OCI-LY7 (cell line): ENCODE measurements at places on chromosomes 11 and 22.

DNA sequence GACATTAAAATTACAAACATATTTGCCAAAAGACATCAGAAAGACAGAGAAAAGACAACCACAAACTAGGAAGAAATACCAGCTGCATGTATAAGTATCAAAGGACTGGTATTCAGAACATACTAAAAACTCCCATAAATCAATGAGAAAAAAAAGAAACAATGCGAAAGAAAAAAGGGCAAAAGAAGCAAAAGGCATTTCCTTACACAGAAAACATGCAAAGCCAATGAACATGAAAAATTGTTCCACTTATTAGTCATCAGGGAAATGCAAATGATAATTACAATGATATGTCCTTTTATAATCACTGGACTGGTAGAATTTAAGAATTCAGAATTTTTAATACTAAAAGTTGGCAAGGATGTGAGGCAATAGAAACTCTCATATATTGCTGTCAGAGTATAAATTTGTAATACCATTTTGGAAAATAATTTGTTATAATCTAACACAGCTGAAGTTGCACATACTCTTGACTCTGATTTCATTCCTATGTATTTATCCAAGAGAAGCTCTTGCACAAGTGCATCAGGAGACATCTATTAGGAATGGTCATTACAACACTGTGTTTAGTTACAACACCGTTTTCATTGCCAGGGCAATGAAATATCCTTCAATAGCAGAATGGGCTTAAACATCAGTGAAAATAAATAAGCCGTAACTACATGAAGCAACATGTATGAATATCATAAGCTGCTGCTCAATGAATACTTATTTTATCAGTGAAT lies 279.7 kb downstream of the SWAP70 start:
- no peak for DNase-seq

DNA sequence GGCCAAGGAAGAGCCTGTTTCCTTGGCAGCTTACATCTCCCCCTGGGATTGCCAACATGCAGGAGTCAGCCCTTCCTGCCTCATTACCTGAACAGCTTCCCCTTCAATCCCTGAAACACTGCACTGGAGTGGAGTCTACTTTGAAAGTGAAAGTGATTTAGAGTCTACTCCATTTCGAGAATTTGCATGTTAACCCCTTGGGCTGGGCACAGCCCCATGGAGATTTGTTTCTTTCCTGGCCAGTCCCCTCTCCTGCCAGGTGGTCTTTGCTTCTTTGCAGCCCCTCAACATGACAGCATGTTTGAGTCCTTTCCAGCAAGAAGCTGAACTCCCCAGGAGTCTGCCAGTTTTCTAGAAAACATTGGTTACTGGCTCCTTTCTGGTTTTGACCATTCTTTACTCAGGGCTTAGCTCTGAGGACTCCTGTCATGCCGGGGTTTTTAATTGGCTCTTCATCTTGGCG lies 59.9 kb downstream of the TRAF6 start:
- DNase-seq: peak; percentile 20

GRCh38 chr11:83852012-83852411 lies 565.8 kb upstream of the CCDC90B start:
- no peak for DNase-seq

DNA sequence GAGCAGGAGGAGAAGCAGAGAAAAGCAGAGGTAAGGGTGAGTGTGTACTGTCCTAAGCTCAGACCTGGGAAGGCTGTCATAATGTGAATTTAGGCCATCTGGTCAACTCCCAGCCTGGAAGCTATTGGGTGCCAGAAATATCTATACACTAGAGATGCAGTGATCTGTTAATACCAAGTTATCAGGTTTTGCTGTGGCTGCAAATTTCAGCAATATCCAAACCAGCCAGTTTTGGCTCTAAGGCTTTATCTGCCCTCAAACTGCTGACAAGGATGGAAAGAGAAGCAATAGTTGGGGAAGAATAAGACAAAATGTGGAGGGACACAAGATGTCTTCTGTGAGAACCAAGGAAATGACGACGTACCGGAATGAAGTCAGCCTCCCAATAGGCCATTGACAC lies 62.9 kb downstream of the CYB5R2 start:
- DNase-seq: no peak

- DNase-seq: no peak
Measured at GRCh38 chr11:110921742-110922521, 209.7 kb upstream of the ARHGAP20 start.

DNA sequence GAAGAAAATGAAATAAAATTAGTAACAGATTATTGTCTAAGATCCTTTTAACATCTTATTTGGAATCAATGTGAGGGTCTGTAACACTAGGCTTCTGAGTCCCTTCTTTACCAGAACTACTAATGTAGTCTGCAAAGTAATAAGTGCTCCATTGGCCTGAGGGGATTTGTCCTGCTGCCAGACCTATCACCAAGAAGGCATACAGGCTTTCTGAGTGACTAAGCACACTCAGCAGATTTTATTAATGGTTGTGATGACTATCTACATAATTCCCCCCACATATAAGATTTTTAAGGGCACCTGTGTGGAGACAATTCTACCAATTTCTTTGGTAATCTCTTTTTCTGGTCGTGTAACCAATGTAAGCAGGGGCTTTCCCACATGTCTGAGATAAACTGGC lies 365.0 kb upstream of the FAT3 start:
- DNase-seq: no peak

DNA sequence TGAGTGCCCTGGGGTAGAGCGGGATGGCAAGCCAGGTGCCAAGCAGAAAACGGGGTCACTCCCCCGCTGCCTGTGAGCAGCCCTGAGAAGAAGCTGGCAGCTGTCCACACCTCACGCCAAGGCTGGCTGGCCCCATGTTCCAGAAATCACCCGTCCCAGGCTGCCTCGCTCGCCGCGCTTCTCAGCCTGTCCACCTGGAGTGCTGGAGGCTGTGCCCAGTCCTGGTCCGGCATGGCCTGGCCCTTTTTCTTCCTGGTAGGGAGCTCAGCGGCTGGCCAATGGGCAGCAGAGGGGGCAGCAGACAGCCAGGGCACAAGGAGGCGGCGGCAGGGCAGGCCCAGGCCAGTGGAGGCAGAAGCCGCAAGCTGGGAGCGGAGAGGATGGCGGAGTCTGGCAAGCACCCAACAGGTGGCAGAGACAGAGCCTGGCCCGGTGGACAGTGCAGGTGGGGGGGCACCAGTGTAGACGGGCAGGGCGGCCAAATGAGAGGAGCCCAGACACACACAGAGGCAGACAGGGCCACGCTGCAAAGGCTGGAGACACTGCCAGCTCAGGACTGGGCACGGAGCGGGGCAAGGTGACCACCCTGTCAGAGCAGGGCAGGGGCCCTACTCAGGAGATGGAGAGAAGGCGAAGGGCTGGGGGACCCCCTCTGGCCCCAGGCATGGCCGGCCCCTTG lies 37.2 kb upstream of the TH start:
- no peak for DNase-seq

DNA sequence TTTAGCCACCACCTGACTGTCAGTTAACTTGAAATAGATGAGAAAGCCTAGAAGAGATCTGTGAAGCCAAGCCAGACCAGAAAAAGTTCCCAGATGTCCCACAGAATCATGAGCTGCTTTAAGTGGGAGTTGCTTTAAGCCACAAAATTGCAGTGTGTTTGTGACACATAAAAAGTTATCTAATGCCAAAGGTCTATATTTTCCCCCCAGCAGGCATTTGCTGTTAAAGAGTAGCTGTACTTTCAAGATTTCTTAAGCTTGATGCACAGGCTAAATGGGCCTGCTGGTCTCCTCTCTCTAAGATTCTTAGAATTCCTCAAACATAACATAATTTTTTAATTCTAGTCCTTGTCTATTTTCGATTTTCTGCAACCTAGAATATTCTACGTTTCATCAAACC lies 825.7 kb downstream of the FAM181B start:
- DNase-seq: no peak

DNA sequence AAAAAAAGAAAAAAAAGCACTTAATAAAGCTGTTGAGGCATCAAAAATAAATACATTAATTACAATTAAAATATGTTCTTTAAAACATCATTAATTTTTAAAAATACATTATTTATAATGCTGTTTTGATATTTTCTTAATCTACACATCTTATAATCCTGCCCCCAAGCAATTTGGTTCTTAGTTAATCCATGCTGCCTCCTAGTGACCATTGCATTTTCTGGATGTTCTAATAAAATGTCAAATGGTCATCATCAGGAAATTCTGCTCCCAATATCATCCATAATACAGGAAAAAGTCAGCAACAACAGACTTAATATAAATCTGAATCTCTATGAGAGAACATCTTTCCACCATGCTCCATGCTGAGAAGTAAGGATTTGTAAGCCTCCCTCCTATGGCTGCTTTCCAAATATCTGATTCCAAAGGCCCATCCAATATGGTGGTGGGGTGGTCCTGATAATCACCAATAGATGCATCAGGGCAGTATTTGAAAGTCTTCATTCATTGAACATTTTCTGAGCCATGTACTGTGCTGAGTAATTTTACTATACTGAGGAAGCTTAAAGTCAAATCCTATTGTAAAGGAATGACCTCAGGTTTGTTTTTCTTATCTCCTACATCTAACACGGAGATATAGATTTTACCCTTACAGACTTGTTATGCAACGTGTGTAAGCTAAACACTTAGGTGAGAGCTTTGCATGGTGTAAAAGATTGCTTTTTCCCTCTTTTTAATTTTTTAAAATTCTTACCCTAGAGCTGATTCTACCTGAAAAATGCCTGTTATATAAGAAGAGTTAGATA lies 124.7 kb upstream of the BMAL1 start:
- DNase-seq: no peak

DNA sequence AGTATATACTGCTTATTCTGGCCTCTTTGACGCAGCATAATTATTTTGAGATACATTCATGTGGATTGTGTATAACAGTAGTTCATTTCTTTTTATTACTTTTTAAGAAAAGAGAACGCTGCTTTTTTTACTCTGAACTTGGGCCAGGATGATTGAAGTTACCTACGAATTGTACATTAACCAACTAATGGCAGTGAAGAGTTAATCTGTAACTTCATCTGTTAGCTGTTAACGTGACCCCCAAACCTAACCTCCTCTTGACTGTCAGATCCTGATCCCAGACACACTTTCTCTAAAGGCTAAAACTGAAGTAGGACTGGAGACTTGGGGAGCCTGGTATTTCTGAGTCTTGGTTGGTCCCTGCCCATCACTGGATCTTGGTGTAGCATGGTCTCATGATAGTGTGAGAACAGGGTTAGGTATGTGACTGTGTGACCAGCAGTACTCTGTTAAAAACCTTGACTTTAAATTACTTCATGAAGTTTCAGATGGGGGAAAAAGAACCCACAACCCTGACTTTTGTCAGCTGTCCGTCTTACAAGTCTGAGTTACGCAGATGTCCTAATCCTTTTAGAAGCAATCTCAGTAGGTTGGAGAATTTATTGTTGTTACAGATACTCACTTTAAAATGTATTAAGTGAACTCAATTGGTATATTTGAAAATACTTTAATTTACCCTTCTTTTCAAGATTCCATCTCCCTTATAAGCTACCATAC lies 39.4 kb downstream of the C22orf31 start:
- DNase-seq: no peak

DNA sequence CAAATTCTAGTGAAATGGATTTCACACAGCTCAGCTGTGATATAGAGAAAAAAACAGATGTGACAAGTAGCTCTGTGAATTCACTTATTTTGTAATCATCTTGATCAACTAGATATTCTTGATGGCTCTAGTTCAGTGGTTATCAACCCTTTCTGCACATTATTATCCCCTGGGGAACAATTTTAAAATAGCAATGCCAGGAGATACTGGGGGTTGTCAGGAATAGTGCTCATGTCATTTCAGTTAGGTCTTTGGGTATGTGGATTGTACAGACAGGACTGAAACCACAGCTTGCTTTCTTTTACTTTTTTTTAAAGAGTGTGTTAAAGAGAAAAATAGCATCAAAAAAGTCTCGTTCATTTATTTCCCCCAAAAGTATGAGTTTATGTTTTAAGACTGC lies 269.0 kb upstream of the PDGFD start:
- DNase-seq: no peak

DNA sequence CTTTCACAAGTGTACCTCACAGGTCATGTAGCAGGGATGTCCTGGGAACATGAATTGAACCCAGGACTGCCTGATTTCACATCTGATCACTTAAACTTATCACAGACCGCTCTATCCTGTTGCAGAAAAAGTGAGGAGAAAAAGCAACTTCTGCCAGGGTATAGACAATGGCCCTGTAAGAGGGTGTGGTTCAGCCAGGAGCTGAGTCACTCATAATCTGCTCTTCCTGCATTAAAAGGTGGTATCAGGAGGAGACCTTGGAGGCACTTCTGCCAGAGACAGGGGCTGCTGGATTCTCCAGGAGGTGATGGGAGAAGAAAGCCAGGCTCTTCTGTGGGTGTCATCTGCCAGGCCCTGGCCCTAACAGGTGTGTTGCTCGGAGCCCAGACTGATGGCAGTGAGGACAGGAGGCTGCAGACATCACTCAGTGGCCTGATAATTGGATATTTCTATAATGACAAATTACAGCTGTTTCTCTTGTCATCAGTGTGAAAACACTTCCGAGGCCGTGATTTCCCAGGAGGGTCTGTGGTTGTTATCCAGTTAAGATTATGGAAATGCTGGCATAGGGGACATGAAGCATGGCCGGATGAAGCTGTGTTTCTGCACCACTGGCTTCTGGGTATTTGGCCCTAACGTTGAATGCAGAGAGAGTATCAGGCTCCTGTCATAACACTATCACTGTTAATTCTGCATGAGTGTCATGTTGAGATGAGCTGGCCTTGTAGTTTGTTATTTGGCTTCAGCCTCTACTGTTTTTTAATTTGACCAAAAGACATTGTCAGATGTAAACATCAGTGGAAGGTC lies 125.1 kb upstream of the ZBED5 start:
- no peak for DNase-seq

DNA sequence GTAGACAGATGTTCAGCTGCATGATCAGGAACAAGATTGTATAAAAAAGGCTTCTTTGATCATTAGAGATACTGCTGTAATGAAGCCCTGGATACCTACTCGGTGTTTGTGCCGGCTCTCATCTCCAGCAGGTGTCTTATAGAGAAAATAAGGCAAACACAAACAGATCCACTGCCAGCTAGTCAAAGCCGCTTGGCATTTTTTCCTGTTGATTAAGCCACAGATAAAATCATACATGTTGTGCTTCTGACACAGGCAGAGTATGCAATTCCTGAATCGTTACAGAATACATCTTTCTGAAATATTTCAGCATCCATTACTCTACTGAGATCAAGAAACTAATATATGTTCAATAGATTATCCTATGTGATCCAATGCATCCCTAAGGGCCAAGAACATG lies 206.9 kb downstream of the CADM1 start:
- DNase-seq: no peak

DNA sequence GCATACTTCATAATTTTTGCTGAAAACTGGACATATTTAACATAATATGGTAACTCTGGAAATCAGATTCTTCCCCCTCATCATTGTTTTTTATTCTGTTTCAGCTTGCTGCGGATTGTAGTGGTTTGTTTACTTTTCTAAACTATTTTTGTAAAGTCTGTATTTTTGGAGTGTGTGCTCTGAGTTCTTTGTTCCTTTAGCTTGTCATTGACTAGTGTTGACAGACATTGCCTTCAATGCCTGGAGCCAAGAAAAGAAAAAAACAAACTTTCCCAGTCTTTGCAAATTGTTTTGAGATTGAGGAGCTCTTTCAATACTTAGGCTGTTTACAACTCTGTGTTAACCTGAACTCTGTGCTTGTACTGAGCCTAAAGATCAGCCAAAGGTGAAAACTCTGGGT lies 137.3 kb upstream of the CEP126 start:
- DNase-seq: no peak

- DNase-seq: no peak
Measured at GRCh38 chr11:47595967-47596366, 1.8 kb upstream of the C1QTNF4 start.
